ENCODE measurements at places on chromosomes 4 and X. TPM values are rescaled to one million over a fixed set of nuclear protein-coding genes. Genes with fewer than 3 reads are reported as not detected.
A peak's percentile ranks its signal among the peaks of the same experiment; 100 is the strongest.

DNA sequence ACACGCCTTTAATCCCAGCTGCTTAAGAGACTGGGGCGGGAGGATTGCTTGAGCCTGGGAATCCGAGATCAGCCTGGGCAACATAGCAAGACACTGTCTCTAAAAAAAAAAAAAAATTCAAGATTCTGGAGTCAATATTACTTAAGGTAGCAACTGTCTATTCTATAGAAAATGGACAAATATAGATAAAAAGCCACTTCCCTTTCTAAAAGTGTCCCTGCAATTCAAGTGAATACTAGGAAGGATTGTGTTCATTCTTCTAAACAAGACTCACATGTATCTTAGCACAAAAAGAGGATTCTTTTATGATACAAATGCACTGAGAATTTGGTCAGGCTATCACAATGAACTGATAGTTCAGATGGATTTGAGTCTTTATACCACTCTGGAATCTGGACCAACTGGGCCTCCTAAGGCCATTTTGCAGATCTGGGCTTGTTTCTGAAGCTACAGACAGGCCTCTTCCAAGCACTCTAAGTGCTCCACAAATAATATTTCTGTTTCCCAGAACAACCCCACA is 7.0 kb downstream of the PKD2 start:
- H3K4me1 ChIP-seq, result peaks cover 88% of the 10 kb centered on the region
- no peak overlapping the region for H3K27ac ChIP-seq
- no peak overlapping the region for H3K4me3 ChIP-seq
- peaks cover 37% of the 10 kb centered on the region for H3K36me3 ChIP-seq
- DNase-seq, result no peak
- no peaks in the 10 kb centered on the region for H3K27me3 ChIP-seq

DNA sequence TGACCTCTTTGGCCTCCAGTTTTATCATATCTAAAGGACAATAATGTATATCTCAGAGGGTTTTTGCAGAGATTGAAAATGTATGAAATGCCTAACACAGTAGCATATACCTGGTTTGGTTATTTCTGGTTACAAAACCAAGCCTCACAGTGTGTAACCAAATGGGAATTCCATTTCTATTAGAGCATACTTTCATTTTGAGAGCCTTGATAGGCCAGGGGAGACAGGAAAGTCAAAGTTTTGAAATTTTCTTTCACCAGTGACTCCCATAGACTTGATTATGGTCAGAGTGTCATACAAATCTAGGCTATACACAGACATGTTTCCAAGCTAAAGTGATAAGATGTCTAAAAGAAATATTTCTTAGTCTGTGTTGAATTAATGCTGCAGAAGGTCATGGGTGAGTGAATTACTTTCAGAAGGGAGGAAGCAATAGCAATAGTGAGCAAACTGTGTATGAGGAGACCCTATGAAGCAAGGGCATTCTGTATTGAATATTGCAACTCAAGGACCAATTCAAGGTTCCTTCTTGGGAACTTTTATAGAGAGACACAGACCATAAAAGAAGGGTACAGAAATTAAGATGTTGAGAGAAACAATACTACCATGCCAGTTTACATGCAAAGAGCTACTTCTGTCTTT is 151.1 kb downstream of the PDE5A start:
- no peak overlapping the region for H3K4me3 ChIP-seq
- H3K27ac ChIP-seq, result no peak overlapping the region
- H3K36me3 ChIP-seq, result peaks cover 23% of the 10 kb centered on the region
- no peaks in the 10 kb centered on the region for H3K4me1 ChIP-seq

DNA sequence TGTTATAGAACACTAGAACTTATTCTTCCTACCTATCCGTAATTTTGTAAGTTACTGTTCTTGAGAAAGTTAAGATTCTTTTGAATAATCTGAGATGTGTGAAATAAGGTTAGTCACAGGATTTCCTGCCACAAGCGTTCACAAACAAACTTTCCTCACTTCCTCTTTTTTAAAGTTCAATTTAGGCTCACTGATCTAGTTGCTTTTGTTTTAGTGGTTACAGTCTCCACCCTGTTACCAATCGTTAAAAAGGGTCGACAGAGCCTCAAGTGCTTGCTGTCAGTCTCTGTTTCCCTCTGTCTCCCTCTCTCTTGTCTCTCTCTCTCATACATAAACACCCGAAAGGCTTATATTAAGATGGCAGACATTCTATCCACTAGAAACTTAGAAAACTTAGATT is 35.9 kb upstream of the STK26 start:
- no peak overlapping the region for H3K27ac ChIP-seq
- H3K4me1 ChIP-seq, result no peaks in the 10 kb centered on the region
- H3K4me3 ChIP-seq, result no peak overlapping the region
- no peaks in the 10 kb centered on the region for H3K36me3 ChIP-seq
- no peak for DNase-seq

GRCh38 chr4:39228377-39228776 is 46.0 kb downstream of the WDR19 start:
- no peak for DNase-seq
- H3K4me1 ChIP-seq, result no peaks in the 10 kb centered on the region
- H3K4me3 ChIP-seq, result no peak overlapping the region
- no peaks in the 10 kb centered on the region for H3K36me3 ChIP-seq

GRCh38 chr4:145840162-145840768 is 98.4 kb downstream of the ZNF827 start:
- H3K36me3 ChIP-seq, result peaks cover 32% of the 10 kb centered on the region
- no peak overlapping the region for H3K27ac ChIP-seq
- DNase-seq, result peak; percentile 43
- H3K4me3 ChIP-seq, result no peak overlapping the region
- H3K4me1 ChIP-seq, result peaks cover 44% of the 10 kb centered on the region
- H3K27me3 ChIP-seq, result no peaks in the 10 kb centered on the region

DNA sequence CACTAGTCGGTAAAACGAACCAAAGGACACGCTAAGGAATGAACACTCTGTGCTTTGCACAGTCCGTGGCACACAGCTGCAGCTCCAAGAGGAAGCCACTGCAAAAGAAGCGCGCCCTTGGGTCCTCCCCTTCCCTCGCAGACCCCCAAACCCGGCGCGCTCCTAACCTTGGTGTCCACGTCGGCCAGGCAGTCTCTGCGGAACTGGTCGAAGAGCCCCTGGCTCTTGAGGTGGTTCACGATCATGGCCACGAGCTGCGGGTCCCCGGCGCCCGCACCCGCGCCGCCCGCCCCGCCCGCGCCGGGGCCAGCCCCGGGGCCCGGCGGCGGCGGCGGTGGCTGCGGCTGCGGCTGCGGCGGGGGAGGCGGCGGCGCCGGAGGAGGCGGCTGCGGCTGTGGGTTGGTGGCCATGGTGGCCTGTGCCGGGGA is 333 bp downstream of the BOD1L1 start:
- peaks cover 8% of the 10 kb centered on the region for H3K27me3 ChIP-seq
- peaks cover 32% of the 10 kb centered on the region for H3K4me1 ChIP-seq
- DNase-seq, result no peak
- peak overlapping the region; percentile 97 for H3K27ac ChIP-seq

GRCh38 chr4:3401436-3402171 is 40.2 kb upstream of the HGFAC start:
- H3K36me3 ChIP-seq, result peaks cover 18% of the 10 kb centered on the region
- peak; percentile 66 for DNase-seq
- peak overlapping the region; percentile 32 for H3K4me3 ChIP-seq
- H3K27me3 ChIP-seq, result peaks cover 11% of the 10 kb centered on the region
- H3K4me1 ChIP-seq, result peaks cover 26% of the 10 kb centered on the region
- peak overlapping the region; percentile 77 for H3K27ac ChIP-seq

GRCh38 chr4:76003035-76003434 is 4.3 kb downstream of the CXCL9 start:
- DNase-seq, result no peak
- no peaks in the 10 kb centered on the region for H3K36me3 ChIP-seq
- H3K27ac ChIP-seq, result no peak overlapping the region
- H3K27me3 ChIP-seq, result peaks cover 11% of the 10 kb centered on the region
- no peak overlapping the region for H3K4me3 ChIP-seq

DNA sequence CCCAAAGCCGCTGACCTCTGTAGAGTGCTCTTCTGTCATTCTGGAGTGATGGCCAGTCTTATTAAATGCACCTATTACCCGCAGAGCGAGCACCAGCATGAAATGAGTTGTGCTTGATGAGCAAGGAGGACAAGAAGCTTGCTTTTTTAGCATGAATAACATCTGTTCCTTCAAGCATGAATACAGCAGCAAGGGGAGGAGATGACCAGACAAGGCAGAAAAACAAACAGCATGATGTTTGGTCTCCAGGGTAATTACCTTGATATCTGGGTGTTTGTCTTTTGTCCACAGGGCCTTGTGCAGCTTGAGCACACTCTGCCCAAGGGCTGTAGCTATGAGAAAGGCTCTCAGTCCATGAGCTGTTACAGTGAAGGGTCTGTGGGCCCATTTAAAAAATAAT is 324.8 kb upstream of the DDX53 start:
- H3K36me3 ChIP-seq, result no peaks in the 10 kb centered on the region
- no peaks in the 10 kb centered on the region for H3K4me1 ChIP-seq
- no peak for DNase-seq
- no peaks in the 10 kb centered on the region for H3K27me3 ChIP-seq
- no peak overlapping the region for H3K4me3 ChIP-seq

DNA sequence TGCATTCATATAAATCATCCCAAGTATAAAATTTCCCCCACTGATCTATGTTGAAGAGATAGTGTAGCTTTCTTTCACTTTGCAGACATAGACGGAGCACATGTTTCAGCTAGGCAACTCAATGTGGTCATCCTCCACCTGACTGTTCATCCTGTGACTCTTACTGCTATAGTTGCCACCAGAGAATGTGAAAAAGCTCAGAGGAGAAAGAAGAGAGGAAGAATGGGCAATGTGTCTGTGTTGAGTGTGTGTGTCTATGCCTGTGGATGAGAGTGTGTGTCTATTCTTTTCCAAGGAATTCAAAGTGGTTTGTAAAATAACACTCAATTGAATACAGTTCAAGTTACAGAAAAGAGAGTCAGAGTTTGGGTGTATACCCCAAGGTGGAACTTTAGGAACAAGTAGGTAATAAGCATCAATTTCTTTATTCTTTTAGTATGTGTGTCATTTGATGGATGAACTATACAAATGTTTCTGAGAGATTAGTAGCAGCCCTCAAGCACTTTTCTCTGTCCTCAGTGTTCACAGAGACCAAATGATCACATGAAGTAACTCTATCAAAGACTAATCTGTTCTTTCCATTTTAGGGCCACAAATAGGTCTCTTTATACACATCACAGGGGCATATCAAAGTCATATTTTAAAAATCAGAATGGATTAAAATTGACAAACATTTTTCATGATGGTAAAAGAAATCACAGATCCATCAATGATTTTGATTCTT is 2.3 kb downstream of the SNCA start:
- H3K4me1 ChIP-seq, result peaks cover 8% of the 10 kb centered on the region
- H3K27ac ChIP-seq, result no peak overlapping the region
- H3K36me3 ChIP-seq, result no peaks in the 10 kb centered on the region

- no peaks in the 10 kb centered on the region for H3K36me3 ChIP-seq
- peaks cover 29% of the 10 kb centered on the region for H3K4me1 ChIP-seq
- no peak overlapping the region for H3K4me3 ChIP-seq
- DNase-seq, result peak; percentile 10
- no peaks in the 10 kb centered on the region for H3K27me3 ChIP-seq
Observed at GRCh38 chrX:97882306-97882705, 998.6 kb downstream of the RPA4 start.

GRCh38 chrX:41339148-41339547 is 5.2 kb downstream of the DDX3X start:
- DNase-seq, result no peak
- peak overlapping the region; percentile 29 for H3K4me3 ChIP-seq
- peak overlapping the region; percentile 10 for H3K27ac ChIP-seq
- H3K27me3 ChIP-seq, result peaks cover 7% of the 10 kb centered on the region
- H3K4me1 ChIP-seq, result peaks cover 34% of the 10 kb centered on the region

- no peaks in the 10 kb centered on the region for H3K4me1 ChIP-seq
- H3K36me3 ChIP-seq, result no peaks in the 10 kb centered on the region
- H3K27me3 ChIP-seq, result no peaks in the 10 kb centered on the region
- DNase-seq, result no peak
Observed at GRCh38 chrX:68299898-68300297, 133.4 kb downstream of the OPHN1 start.

DNA sequence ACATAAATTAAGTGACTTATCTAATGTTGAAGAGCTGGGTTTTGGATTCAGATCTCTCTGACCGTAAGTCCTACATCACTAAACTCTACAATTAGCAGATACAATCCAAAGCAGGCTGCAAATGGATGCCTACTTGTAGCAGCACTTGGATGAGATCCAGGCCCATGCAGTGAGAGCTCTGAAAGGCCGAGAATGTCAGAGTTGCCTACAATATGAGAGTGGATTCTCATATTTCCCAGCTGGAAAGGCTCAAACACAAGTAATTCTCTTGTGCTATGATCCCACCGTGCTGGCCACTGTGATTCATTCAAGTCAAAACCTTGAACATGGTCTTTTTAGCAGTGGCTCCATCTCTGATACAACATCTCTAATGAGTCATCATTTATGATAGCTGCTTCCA is 125.4 kb upstream of the CHRDL1 start:
- H3K27ac ChIP-seq, result no peak overlapping the region
- no peak overlapping the region for H3K4me3 ChIP-seq
- no peaks in the 10 kb centered on the region for H3K36me3 ChIP-seq
- no peak for DNase-seq

DNA sequence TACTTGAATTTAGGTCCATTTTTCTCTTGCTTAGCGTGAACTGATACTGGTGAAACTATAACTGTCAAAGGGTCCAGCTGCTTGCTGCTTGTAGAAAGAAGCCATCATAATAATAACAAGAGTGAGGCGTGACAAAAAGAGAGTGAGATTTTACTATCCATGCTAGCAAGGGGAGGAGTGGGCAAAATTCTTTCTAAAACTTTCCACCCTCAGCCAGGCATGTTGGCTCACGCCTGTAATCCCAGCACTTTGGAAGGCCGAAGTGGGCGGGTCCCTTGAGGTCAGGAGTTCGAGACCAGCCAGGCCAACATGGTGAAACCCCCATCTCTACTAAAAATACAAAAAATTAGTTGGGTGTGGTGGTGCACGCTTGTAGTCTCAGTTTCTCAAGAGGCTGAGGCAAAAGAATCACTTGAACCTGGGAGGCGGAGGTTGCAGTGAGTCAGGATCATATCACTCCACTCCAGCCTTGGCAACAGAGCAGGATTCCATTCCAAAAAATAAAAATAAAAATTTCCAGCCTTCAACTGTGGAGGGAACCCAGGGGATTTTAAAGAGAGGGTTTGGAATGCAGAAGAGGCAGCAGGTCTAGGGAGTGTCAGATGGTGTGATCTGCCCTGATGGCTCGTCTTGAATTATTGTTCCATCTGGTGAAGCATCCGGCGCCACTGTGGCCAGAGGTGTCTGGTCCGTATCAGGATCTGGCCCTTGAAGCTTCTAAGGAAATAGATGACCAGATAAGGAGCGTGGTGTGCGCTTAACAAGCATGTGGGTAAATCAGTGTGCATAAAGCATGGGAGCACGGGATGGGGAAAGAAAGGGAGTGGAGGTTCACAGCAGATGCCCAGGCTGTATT is 51.8 kb downstream of the LRP2BP start:
- no peak overlapping the region for H3K4me3 ChIP-seq
- DNase-seq, result peak; percentile 28

SSX2 gene
- total RNA-seq, result not detected

FAM90A26 gene
- not detected for total RNA-seq

GATA1 gene
- not detected for total RNA-seq

NAT8L gene
- 0.11 TPM for total RNA-seq

VCX gene
- not detected for total RNA-seq

PRDX4 gene
- 142 TPM for total RNA-seq

SHROOM4 gene
- total RNA-seq, result not detected

F9 gene
- not detected for total RNA-seq

TLR10 gene
- not detected for total RNA-seq

MTHFD2L gene
- total RNA-seq, result 5.2 TPM

All from HFFc6 (cell line).